SK-MEL-5 (cell line): ENCODE measurements at places on chromosomes 7 and 10.

GRCh38 chr7:155531681-155532080 is 14.7 kb downstream of the CNPY1 start:
- no peak for DNase-seq

DNA sequence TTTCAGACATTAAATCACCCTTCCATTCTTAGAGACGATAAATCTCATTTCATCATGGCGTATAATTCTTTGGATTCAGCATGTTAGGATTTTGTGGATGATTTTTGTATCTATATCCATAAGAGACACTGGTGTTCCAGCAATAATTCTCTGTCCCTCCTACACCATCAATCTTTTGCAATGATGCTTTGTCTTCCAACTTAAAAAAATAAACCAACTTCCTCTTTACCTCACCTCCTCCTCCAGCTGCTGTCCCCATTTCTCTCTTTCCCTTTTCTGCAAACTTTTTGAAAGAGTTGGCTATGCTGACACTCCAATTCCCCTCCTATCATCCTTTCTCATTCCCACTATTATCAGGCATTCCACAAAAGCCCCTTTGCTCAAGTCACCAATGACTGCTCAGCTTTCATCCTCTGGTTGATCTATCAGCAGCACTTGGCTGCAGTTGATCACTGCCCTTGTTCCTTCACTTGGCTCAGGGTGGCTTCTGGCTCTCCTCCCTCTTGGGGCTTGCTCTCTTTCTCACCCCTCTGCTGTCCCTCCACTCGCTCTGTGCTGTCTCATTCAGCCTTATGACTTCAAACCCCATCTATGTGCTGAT is 130.0 kb downstream of the ARHGAP22 start:
- DNase-seq: no peak

GRCh38 chr10:50398381-50398780 is 147.1 kb upstream of the ASAH2 start:
- DNase-seq: no peak

DNA sequence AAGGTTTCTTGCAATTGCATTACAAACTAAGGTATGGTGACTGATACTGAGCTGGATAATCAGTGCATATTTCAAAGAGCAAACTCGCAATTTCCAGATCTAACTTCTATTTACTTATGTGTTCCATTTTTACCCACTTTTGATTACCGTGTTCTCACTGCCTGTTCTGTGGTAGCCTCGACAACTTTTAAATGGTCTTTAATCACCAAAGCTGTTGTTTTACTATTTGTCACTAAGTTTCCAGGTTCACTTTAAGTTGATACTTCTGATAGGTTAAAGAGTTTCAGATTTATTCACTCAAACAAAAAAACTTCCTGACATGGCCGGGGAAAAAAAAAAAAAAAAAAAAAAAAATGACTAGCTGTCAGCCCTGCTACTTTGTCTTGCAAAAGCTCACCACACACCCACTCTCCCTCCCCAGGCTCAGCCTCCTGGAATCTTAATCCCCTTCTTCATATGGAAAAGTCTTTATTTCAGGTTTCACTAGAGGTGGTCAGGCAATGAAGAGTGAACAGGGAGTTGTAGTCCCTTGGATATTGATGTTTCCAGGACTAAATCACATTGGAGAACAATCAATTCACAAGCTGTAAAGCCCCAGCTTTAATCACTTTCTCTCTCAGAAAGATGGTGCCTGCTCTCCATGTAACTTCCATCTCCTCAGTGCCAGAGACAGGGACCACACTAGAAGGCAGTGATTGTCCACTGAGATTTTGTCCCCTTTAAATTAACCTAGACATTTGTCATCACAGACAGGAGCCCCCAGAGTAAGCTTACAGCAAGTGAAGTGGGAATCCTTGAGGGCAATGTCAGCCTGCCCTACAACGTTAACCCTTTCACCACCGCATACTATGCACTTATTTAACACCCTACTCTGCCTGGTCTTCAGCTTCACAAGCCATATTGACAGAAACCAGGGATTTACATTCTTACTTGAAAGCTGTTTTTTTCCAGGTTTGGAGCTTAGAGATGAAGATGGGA is 749.1 kb upstream of the SORCS1 start:
- no peak for DNase-seq

GRCh38 chr7:44072364-44073231 is 7.2 kb upstream of the PGAM2 start:
- DNase-seq: peak; percentile 88

DNA sequence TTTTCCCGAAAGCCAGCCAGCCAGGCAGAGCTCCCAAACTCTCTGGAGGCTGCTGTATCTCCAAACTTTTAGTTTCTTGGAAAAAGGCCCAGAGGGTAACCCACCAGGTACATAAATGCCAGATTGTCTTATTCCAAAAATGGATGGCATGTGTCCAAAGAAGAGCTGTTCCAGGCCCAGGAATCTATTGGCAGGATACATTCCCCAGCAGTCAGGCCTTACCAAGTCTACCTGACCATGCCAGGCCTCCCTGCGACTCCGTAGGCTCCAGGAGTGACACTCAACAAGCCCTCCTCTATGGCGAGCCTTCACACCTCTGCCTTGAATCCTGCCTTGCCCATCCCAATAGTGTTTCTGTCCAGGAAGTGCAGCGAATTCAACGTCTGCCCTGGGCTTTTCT is 95.6 kb downstream of the GRB10 start:
- DNase-seq: no peak

DNA sequence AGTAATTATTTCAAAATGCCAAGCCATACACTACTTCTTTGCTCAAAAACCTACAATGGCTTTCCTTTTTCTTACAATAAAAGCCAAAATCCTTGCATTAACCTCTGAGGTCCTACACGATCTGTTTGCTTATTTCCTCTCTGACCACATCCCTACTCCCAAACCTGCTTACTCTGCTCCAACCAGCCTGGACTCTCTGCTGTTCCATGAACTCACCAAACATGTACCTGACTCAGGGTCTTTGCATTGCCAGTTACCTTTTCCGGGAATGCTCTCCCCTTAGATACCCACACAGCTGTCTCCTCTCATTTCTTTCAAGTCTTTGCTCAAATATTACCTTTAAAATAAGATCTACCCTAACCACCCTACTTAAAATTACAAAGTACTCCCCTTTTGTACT is 2.3 kb downstream of the ABCB4 start:
- DNase-seq: no peak

GRCh38 chr7:101952355-101953247 is 135.2 kb downstream of the CUX1 start:
- DNase-seq: no peak

DNA sequence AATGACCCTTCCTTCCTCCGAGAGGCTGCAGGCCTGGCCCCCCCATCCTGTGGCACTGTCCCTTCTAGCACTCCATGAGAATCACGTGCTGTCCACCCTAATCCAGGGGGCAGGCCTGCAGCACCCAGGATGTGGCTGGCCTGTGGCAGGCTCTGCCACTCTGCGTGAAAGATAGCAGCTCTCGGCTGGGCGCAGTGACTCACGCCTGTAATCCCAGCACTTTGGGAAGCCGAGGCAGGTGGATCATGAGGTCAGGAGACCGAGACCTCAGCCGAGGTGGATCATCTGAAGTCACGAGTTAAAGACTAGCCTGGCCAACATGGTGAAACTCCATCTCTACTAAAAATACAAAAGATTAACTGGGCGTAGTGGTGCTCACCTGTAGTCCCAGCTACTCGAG is 18.9 kb upstream of the LFNG start:
- DNase-seq: no peak

DNA sequence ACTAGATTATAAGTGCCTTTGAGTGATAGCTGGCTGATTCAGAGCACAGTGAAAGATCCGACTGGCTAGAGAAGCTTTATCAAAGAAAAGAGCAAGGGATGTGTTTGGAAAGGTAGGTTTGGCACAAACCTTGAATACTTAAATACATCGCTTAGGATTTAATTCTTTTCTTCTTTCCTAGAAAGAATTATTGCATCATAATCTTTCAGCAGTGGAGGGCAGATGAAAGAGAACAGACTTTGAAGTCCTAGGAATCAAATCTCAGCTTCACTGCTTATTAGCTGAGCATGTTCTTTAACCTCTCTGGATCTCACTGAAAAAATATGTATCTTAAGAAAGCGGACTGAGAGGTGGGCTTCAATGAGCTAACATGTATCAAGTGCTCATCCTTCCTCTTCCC is 122.8 kb downstream of the ZNF365 start:
- no peak for DNase-seq

DNA sequence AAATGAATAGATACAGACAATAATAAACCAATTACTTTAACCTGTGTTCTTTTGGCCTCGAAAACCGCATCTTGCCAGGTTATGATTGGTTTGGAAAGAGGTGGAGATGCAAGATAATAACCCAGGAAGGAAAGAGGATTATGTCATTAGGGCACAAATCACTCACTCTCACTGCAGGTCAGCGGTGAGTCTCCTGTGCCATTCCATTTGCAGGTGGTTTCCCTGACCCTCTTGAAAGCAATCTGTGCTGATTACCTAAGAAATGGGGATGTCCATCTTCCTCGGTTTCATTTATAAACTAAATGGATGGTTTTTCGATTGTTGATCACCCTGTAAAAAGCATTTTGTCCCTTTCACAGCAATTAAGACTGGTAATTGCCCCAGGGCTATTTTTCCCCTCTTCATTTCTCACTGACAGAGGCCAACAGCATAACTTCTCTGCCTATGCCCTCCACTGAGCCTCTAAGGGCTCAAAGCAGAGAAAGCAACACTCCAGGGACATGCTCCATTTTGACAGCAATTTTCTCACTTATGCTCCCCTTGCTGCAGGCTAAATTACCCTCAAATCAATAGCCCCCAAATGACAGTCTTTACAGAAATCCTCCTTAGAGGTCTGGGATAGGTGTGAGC is 257.5 kb downstream of the IPMK start:
- no peak for DNase-seq

GRCh38 chr7:27359181-27360125 is 116.9 kb downstream of the EVX1 start:
- no peak for DNase-seq

DNA sequence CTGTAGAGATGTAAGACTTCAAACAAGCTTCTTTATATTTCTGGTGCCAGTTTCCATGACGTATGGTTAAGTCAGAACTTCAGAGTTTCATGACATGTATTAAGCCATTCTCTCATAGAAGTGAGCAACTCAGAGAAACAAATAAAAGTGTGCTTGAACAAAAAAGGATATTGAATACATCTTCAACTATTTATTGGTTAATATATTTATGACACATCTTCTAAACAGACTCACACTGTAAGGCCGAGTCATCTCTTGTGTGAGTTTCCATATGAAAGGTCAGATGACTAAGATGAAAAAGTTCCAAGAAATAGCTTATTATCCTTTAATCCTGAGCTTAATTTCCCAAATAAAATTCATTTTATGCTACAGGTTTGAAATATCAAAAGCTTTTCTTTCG is 105.5 kb upstream of the CSTF2T start:
- peak; percentile 41 for DNase-seq

GRCh38 chr10:76557366-76557765 is 1080.2 kb downstream of the KCNMA1 start:
- no peak for DNase-seq

GRCh38 chr7:140745266-140746058 is 49.0 kb downstream of the NDUFB2 start:
- DNase-seq: no peak

GRCh38 chr10:62284221-62284620 is 15.6 kb upstream of the RTKN2 start:
- no peak for DNase-seq

GRCh38 chr7:20963556-20964280 is 177.0 kb upstream of the SP8 start:
- DNase-seq: no peak

- DNase-seq: peak; percentile 18
Observed at GRCh38 chr10:35986756-35987502, 344.8 kb upstream of the FZD8 start.

DNA sequence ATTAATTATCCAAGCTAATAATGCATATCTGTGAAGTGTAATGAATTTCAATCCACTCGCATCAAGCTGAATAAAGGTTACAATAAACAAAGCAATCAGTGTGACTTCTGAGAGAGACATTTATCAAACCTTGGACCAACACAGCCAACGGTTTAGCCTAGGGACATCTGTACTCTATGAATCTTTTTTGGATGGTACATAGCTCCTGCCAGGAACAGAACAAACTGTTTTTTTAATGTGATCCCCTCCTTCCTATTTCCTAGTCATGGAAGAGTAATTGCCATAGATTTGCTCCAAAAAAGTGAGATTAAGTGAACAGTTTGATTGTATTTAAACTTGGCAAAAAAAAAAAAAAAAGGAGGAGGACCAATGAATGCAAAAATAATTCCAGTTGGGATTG is 11.2 kb upstream of the NRCAM start:
- peak; percentile 91 for DNase-seq

GRCh38 chr10:51709324-51709972 is 10.1 kb upstream of the CSTF2T start:
- no peak for DNase-seq

DNA sequence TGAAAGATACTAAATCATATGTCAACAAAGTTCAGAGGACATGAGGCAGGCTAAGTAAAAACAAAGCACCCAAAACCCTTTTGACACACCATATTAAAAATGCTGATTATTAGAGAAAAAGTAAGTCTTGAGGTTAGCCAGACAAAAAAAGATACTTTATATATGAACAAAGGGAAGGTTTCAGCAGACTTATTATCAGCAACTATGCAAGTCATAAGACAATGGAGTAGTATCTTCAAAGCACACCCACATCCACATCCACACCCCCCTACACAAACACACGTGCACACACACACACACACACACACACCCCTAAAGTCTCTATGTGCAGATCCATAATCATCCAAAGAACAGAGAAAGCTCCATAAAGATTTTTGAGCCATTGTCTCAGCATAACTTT is 1373.9 kb upstream of the CELF2 start:
- DNase-seq: no peak

- peak; percentile 19 for DNase-seq
Observed at GRCh38 chr10:96556003-96556402, 30.8 kb downstream of the TM9SF3 start.

GRCh38 chr7:104185346-104185745 is 22.5 kb downstream of the ORC5 start:
- DNase-seq: no peak

DNA sequence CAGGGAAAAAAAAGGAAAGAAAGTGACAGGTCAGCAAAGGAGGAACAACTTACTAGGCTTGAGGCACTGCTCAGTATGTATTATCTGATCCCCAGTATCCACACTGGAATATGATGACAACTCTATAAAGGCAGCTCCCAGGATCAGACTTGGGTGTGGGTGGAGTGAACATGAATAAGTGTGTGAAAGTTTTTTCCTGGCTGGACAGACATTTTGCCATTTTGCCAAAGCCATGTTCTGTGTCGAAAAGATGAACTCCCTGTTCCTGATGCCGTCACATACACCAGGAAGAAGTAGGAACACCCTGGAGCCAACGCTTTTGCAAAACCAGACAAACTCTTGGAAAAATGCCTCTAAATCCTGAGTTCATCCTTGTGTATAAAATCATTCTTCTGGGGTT is 143.2 kb upstream of the MEOX2 start:
- no peak for DNase-seq

- DNase-seq: peak; percentile 53
Observed at GRCh38 chr7:38330861-38331621, 57.6 kb upstream of the TARP start.

- no peak for DNase-seq
Observed at GRCh38 chr10:6229746-6230145, 27.0 kb downstream of the PFKFB3 start.

- no peak for DNase-seq
Observed at GRCh38 chr7:158185653-158186052, 402.0 kb downstream of the PTPRN2 start.

- DNase-seq: no peak
Observed at GRCh38 chr10:119759832-119760231, 34.0 kb downstream of the INPP5F start.

GRCh38 chr7:137583172-137583571 is 239.6 kb upstream of the PTN start:
- DNase-seq: no peak
